Activated naive CD8-positive, alpha-beta T cell treated with anti-CD3 and anti-CD28 coated beads, Interleukin-2, amount 50 U/mL, for 24 hours (primary cell): ENCODE measurements at places on chromosomes 4 and X.

DNA sequence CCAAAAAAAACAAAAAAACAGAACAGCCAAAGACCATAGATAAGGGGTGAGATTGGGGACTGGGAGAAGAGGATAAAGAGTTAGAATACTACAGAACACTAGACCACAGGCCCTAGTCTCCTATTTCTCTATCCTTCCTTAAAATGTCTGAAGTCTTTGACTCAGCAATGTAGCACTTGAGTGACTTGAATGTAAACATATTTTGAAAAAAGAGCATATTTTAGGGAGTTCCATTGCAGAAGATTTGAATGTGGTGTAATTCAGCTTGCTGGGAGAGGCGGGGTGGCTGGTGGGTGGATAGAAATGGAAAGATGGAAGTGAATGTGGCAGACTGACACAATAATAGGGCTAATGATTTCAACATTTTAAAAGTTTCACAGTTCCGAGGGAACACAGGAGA, 144.9 kb downstream of the CHIC2 start:
- no peak for DNase-seq

DNA sequence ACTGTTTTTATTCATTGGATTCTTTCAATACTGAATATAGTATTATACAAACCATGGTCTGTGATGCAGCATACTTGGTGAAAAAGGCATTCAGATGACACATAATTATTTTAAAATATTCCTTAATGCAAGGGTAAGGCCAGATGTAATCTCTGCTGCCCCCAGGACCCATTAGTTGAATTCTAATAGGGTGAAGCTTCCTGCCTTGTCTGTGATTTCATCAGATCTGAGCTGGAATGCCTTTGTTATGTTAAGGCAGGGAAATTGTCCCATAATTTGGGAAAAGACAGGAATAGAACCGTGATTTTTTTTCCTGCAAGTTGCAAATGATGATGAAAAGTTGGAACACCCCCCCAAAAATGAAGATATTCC, 26.1 kb downstream of the ZRSR2 start:
- no peak for DNase-seq

GRCh38 chrX:113510586-113510985, 670.0 kb upstream of the AMOT start:
- no peak for DNase-seq

- no peak for DNase-seq
Observed at GRCh38 chr4:38989487-38989886, 42.7 kb downstream of the TMEM156 start.

DNA sequence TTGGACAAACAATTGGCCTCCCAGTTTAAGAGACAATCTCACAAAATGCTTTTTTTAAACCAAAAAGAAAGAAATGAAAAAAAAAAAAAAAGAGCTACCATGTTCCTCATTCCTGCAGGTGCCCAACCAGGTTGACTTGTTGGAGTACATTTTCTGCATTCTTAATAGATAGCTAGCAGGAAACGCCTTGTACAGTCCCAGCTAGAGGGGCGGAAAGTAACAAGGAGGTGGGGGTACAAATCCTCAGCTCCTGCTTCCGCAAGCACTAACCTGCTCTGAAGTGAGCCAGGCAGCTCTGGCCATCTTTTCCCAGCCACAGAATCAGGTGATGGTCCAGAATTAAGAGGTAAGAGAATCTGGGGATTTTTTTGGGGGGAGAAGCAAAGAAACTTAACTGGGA, at the start of gene VGLL1:
TSS of gene VGLL1 (plus strand) at position 265 of the 400 bp plus-strand sequence. CDS start 3,806 bp downstream, outside the sequence.
- DNase-seq: no peak

GRCh38 chr4:153433754-153434105, 32.4 kb upstream of the TMEM131L start:
- no peak for DNase-seq

DNA sequence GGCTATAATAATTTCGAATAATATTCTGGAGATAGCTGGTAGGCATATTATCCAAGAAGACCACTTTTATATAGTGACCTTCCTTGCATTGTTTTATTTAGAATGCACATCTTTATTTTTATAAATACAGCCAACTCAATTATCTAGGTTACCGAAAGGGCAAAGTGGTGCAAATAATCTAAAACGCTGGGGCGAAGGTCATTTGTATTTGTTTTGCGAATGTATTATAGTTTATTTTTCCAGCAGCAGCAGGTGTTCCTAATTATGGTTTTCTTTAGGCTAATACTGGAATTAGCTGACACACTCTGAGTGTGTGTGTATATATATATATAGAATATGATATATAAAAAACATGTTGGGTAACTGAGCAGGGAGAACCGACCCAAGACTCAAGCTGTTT, 48.1 kb upstream of the RAP2C start:
- DNase-seq: no peak

GRCh38 chr4:33998291-33998690, 2246.0 kb downstream of the ARAP2 start:
- no peak for DNase-seq
